Cardiac septum (tissue), 1 donor: ENCODE measurements at places on chromosomes 12 and 14. TPM values are rescaled to one million over a fixed set of nuclear protein-coding genes. Genes with fewer than 3 reads are reported as not detected.

- DNase-seq = no peak
These were observed 800.1 kb upstream of the FBXO33 start for GRCh38 chr14:40232302-40232701.

DNA sequence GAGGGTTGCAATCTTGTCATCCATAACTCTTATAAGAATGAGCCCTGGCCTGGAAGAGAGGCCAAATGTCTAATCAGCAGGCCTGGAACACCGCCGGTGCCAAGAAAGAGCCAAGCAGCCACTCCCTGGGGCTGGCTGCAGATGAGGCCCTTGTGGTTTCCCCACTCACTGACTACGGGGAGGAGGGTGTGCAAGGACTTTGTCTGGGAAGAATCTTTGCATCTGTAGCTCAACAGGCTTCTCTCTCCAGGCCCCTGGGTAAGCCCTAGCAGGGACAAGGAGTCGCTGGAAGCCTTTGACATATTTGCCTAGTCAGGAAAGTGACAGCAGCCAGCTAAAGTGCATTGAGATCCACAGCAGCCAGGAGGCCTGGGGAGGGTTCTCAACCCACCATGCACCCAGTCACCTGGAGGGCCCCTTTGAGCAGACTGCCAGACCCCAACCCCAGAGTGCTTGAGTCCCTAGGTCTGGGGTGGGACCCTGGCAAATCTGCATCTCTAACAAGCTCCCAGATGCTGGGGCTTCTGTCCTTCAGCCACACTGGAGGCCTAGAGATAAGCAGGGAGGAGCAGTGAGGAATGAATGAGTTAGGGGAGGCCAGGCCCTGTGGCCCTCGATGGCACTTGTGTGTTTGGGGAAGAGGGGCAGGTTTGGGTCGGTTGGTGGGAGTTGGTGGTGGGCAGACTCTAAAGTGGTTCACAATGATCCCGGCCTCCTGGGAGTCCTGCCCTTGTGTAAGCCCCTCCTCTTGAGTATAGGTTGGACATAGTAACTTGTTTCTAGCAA, 13.9 kb upstream of the LRTM2 start:
- peak; percentile 69 for DNase-seq

DNA sequence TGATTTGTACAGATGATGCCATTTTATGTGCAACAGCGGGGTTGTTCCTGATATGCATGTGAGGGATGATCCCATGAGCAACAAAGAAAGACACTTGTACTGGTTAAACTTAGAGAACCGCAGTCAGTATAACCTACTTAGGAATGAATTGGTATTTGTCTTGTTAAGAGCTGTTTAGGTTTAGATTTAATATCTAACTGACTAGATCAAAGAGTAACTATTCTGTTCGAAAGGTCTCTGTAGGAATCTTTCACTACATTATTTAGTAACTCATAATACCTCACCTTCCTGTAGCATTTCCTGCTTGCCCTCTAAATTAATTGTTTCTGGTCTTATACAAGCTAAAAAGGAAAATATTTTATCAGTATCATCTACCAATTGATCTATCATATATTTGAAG, 350.4 kb downstream of the TRHDE start:
- no peak for DNase-seq

Gene CCDC196
- total RNA-seq = not detected

Gene TAS2R50
- 0.97 TPM for total RNA-seq
